Activated CD4-positive, alpha-beta memory T cell treated with anti-CD3 and anti-CD28 coated beads for 36 hours (primary cell): ENCODE measurements at places on chromosomes 16 and 17. TPM values are rescaled to one million over a fixed set of nuclear protein-coding genes. Genes with fewer than 3 reads are reported as not detected.

GRCh38 chr17:2948721-2949468, 114.5 kb downstream of the OR1D5 start:
- DNase-seq, result no peak
- H3K27ac ChIP-seq, result no peak overlapping the region
- no peaks in the 10 kb centered on the region for H3K27me3 ChIP-seq
- no peaks in the 10 kb centered on the region for H3K36me3 ChIP-seq
- H3K4me3 ChIP-seq, result no peak overlapping the region

GRCh38 chr16:23286131-23286532, 16.0 kb upstream of the SCNN1B start:
- H3K4me1 ChIP-seq, result peaks cover 3% of the 10 kb centered on the region
- no peak overlapping the region for H3K4me3 ChIP-seq
- no peak overlapping the region for H3K27ac ChIP-seq
- peaks cover 5% of the 10 kb centered on the region for H3K27me3 ChIP-seq
- H3K36me3 ChIP-seq, result no peaks in the 10 kb centered on the region

DNA sequence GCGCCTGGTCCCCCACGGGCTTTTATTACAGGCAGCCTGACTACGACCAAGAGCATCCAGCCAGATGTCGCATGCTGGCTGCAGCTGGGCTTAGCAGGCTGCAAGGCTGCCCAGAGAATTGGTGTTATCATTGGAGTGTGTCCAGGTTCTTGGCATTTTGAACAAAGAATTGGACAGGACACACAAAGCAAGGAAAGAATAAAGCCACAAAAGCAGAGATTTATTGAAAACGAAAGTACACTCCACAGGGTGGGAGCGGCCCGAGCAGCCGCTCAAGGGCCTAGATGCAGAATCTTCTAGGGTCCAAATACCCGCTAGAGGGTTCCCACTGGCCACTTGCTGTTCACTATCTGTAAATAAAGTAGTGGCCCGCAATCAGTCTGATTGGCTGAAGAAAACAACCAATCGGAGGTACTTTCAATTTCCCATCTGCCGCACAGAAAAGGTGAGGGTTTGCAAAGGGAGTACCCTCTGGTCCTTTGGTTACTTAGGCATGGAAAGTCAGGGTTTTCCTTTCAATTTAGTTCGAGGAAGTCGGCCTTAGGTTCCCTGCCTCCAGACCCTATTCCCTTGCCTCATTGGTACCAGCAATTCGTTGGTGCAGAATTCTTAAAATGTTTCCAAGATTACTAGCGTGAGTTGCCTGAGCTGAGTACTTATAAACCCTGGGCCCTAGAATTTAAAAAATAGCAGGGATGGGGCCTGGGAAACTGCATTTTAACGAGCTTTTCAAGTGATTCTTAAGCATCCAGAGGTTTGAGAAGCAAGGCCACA, 38.5 kb upstream of the CNEP1R1 start:
- no peak overlapping the region for H3K4me3 ChIP-seq
- no peak overlapping the region for H3K27ac ChIP-seq
- H3K4me1 ChIP-seq, result peaks cover 6% of the 10 kb centered on the region
- no peaks in the 10 kb centered on the region for H3K36me3 ChIP-seq
- DNase-seq, result no peak

DNA sequence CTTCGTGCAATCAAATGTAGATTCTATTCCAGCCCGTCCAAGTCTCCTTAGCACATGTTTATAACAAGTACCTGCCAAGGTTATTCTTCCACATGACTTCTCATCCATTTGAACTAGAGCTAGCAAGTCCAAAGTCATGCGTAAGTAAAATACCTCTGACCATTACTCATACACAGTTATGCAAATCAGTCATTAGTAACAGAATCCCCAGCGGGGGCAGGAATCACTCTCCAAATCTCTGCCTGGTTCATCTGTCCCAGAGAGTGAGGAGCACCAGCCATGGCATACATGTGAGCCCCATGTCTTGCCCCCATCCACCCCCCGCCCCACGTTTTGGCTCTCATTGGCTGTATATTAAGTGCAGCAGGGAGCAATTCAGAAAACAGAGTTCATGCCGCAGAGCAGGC, 27.7 kb downstream of the SRL start:
- H3K36me3 ChIP-seq, result no peaks in the 10 kb centered on the region
- H3K27ac ChIP-seq, result no peak overlapping the region
- no peak for DNase-seq
- peaks cover 4% of the 10 kb centered on the region for H3K27me3 ChIP-seq
- H3K4me1 ChIP-seq, result no peaks in the 10 kb centered on the region
- H3K4me3 ChIP-seq, result no peak overlapping the region

DNA sequence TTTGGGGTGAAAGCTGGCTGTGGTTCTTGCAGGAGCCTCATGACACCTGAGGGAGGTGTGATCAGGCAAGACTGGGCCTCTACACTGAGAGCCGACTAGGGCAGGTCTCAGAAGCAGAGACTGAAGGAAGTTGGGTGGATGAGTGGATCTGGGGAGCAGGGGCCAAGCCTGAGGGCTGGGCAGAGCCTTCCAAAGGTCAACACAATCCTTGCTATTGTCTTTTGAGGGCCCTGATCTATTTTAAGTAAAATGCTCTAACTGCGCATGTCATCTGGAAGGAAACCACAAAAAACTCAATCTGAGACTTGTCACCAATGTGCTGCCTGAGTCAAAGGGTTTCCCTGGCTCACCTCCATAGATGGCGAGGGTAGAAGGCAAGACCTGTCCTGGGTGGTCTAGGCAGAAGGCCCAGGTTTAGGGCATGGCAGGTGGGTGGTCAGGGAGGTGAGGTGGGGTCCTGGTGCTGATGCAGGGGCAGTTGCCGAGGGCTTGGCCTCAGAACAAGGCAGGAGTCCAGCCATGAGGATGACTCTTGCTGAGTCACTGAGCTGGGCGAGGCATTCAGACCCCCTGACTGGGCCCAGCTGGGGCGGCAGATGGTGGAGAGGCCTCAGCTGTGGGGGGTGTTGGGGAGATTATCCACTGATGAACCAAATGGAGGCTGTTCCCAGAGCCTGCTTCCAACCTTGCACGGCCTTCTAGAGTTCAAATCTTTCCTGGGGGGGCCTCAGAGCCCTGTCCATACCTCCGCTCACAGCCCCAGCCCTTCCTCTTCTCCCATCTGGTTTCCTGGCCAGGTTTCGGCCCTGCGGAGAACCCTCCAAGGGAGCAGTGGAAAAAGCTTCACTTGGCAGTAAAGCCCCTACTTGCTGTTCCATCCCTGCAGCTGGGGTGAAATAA, 5.1 kb downstream of the MVP start:
- H3K4me1 ChIP-seq, result peaks cover 64% of the 10 kb centered on the region
- H3K27ac ChIP-seq, result peak overlapping the region; percentile 95
- DNase-seq, result peak; percentile 72

- H3K27me3 ChIP-seq, result no peaks in the 10 kb centered on the region
- H3K4me3 ChIP-seq, result no peak overlapping the region
- no peaks in the 10 kb centered on the region for H3K4me1 ChIP-seq
Observed at GRCh38 chr17:74805591-74805991, 29.4 kb upstream of the NAT9 start.

- DNase-seq, result no peak
- peaks cover 12% of the 10 kb centered on the region for H3K4me1 ChIP-seq
Observed at GRCh38 chr17:79401704-79402674, 208.9 kb downstream of the RBFOX3 start.

DNA sequence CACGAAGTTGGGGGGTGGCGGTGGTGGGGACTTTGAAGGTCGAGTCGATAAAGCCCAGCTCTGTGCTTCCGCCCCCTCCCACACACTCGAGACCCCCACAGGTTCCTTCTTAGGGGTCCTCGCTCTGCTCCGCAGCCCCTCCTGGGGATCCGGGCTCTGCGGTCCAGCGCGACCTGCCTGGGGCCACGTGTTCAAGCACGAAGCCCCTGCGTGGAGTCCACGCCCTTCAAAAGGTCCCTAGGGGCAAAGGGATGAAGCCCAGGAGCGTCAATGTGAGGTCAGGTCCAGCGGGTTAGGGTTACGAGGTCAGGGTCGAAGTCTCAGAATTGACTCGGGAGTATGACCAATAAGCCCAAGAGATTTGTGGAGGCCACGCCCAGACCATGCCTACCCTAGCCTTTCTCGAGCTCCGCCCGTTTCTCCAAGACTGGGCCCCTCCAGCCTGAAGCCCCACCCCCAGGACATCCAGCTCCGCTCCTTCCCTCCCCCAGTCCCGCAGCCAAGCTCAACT, 786 bp upstream of the CACNA1G start:
- H3K27ac ChIP-seq, result no peak overlapping the region
- peak overlapping the region; percentile 57 for H3K4me3 ChIP-seq
- H3K27me3 ChIP-seq, result peaks cover 50% of the 10 kb centered on the region

DNA sequence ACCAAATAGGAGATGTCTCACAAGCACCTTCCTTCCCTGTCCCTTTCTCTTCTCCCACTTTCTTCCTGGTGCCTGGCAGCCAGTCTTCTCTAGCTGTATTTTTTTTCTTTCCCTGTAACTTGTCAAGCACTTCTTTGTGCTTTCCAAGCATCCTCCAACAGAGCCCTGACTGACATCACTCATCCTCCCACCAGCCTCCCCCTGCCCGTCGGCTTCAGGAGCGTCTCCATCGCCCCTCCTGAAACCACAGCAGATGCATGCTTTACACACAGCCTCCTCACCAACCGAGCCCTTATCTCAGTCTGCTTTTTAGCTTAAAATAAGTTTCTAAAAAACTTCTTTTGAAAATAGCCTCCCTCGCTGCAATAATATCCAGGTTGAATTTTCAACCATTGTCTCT, 268.7 kb upstream of the CDH5 start:
- no peak overlapping the region for H3K27ac ChIP-seq
- no peak overlapping the region for H3K4me3 ChIP-seq
- no peak for DNase-seq

GRCh38 chr16:25184771-25185170, 32.0 kb upstream of the AQP8 start:
- no peak overlapping the region for H3K27ac ChIP-seq
- peaks cover 13% of the 10 kb centered on the region for H3K4me1 ChIP-seq
- no peaks in the 10 kb centered on the region for H3K27me3 ChIP-seq
- peaks cover 2% of the 10 kb centered on the region for H3K36me3 ChIP-seq

DNA sequence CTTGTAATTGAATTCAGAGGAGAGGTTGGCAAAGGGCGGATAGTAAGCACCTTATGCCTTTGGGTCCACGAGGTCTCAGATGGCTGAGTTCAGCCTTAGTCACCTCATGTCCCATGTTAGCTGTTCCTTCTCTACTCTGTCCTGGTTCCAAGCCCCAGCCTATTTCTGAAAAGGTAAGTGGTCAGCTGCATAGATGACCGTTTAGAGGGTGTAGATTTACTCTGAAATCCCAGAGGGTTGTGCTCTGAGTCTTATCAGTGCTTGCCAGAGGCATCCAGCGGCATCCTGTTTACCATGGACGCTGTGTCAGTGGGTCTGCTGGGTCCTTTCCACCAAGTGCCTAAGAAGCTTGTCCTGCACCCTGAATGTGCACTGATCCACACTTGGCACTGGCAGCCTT, 1.9 kb downstream of the ZNF778 start:
- no peaks in the 10 kb centered on the region for H3K27me3 ChIP-seq
- no peak for DNase-seq
- peak overlapping the region; percentile 57 for H3K4me3 ChIP-seq

DNA sequence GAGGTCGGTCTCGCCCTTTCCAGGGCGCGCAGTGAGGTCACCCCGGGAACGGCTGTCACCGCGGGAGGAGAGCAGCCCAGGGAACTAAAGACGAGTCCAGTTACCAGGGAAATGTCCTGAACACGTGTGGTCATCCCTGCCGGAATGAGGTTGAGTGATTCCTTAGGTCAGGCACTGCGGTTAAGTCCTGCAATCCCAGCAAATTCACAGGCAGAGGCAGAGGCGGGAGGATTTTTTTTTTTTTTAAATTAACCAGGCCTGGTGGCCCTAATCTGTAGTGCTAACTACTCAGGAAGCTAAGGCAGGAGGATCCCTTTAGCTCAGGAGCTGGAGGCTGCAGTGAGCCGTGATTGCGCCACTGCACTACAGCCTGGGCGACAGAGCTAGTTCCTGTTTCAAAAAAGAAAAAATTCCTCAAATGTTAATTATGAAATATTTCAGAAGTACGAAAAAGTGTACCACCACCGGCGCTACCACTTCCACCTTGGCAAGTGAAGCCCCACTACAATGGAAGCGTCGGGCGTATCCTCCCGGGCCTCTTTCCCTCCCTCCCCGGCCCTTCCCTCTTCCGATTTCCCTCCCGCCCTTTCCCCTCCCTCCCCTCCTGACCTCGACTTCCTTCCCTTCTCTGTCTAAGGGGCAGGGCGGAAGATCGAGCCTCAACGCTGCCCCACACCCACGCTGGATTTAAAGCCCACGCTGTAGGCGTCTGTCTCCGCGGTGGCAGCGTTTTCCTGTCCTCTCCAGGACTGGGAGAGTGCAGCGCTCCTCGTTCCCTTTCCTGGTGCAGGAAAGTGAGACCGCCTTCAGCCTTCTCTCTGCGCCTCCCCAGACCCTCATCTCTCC, 27.3 kb downstream of the SLFN11 start:
- H3K27me3 ChIP-seq, result no peaks in the 10 kb centered on the region
- peaks cover 34% of the 10 kb centered on the region for H3K4me1 ChIP-seq
- H3K36me3 ChIP-seq, result peaks cover 4% of the 10 kb centered on the region
- peak overlapping the region; percentile 82 for H3K4me3 ChIP-seq
- H3K27ac ChIP-seq, result no peak overlapping the region

DNA sequence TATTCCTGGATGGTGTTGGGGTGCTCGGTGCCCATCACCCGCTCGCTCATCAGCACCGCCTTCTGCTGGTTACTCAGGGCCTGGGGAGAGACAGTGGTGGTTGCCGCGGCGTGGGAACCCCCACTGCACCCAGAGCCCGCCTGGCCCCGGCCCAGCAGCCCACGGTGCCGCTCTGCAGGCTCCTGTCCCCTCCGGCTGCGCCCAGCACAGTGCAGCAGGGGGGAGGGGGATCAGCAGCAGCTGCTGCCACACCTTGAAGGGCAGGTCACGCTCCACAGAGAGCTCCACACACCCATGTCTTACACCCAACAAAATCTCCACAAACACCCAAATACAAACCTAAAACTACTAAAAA, 18.8 kb downstream of the CLUH start:
- no peaks in the 10 kb centered on the region for H3K27me3 ChIP-seq
- H3K4me1 ChIP-seq, result peaks cover 5% of the 10 kb centered on the region
- no peak overlapping the region for H3K27ac ChIP-seq

The C17orf50 gene
- total RNA-seq, result not detected

The SBK1 gene
- 3.8 TPM for total RNA-seq

The MYH4 gene
- not detected for total RNA-seq

The NLE1 gene
- total RNA-seq, result 31.4 TPM

The EZH1 gene
- 33.9 TPM for total RNA-seq

The SIAH1 gene
- total RNA-seq, result 13.8 TPM

The FTSJ3 gene
- total RNA-seq, result 42.8 TPM

The NT5M gene
- 9.3 TPM for total RNA-seq

The CALB2 gene
- total RNA-seq, result not detected

The CACNG3 gene
- not detected for total RNA-seq

The CDH5 gene
- not detected for total RNA-seq

The CDK5R1 gene
- total RNA-seq, result 12.4 TPM

The TEX19 gene
- not detected for total RNA-seq
